ENCODE measurements at places on chromosomes 6 and 20.
A peak's percentile ranks its signal among the peaks of the same experiment; 100 is the strongest.

- H3K36me3 ChIP-seq: no peaks in the 10 kb centered on the region
- H3K27me3 ChIP-seq: no peaks in the 10 kb centered on the region
- peak overlapping the region; percentile 77 for H3K27ac ChIP-seq
- H3K4me3 ChIP-seq: peak overlapping the region; percentile 92
Observed at GRCh38 chr6:105994118-105994590, 92.0 kb upstream of the PRDM1 start.

DNA sequence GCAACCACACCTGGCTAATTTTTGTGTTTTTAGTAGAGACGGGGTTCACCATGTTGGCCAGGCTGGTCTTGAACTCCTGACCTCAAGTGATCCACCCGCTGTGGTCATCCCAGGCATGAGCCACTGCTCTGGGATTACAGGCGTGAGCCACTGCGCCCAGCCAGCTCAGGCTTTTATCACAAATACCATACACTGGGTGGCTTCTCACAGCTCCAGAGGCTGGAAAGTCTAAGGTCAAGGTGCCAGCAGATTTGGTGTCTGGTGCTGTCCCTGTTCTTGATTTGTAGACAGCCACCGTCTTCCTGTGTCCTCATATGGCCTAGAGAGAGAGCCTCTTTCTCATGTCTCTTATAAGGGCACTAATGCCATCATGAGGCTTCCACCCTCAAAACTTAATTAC lies 25.9 kb downstream of the SHLD1 start:
- H3K36me3 ChIP-seq: peaks cover 24% of the 10 kb centered on the region
- DNase-seq: no peak
- H3K4me1 ChIP-seq: no peaks in the 10 kb centered on the region
- no peak overlapping the region for H3K27ac ChIP-seq
- H3K4me3 ChIP-seq: no peak overlapping the region

DNA sequence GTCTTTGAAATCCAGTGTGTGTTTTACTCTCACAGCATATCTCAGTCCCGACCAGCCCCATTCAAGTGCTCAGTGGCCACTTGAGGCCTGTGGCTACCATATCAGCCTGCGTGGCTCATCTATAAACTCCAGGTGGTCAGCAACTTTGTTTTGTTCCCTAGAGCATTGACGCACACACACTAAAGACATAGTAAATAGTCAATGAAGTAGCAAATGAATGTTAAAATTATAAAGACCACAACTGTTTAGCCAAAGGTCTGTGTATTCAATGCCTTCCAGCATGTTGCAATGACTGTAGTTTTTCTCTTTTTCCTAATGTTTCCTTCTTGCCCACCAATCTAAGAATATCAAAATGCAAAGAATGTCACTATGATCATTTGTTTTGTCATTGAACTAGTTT lies 238.2 kb upstream of the ZNF217 start:
- no peak overlapping the region for H3K4me3 ChIP-seq
- H3K4me1 ChIP-seq: peaks cover 11% of the 10 kb centered on the region
- H3K36me3 ChIP-seq: no peaks in the 10 kb centered on the region
- no peak for DNase-seq
- H3K27ac ChIP-seq: no peak overlapping the region

GRCh38 chr6:79631693-79632172 lies 604 bp downstream of the SH3BGRL2 start:
- H3K4me1 ChIP-seq: peaks cover 3% of the 10 kb centered on the region
- H3K27me3 ChIP-seq: peaks cover 10% of the 10 kb centered on the region
- DNase-seq: no peak
- H3K4me3 ChIP-seq: peak overlapping the region; percentile 50
- H3K27ac ChIP-seq: no peak overlapping the region

DNA sequence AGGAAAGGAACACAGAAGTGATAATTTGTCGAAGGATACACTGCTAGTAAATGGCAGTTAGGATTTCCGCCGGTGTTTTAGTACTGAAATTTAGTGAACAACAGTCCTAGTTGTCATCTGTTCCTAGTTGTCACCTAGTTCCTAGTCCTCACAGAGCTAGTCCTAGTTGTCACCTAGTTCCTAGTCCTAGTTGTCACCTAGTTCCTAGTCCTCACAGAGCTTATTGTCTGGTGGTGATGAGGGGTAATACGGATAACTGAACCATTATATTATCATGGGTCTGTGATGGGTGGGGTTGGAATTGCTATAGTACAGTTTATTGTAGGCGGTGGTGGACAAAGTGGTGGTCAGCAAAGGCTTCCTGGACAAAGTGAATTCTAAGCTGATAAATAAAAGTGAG lies 1.8 kb downstream of the SNRNP48 start:
- H3K4me1 ChIP-seq: peaks cover 12% of the 10 kb centered on the region
- H3K4me3 ChIP-seq: no peak overlapping the region
- H3K27me3 ChIP-seq: no peaks in the 10 kb centered on the region
- no peak overlapping the region for H3K27ac ChIP-seq
- H3K36me3 ChIP-seq: peaks cover 27% of the 10 kb centered on the region
- no peak for DNase-seq

DNA sequence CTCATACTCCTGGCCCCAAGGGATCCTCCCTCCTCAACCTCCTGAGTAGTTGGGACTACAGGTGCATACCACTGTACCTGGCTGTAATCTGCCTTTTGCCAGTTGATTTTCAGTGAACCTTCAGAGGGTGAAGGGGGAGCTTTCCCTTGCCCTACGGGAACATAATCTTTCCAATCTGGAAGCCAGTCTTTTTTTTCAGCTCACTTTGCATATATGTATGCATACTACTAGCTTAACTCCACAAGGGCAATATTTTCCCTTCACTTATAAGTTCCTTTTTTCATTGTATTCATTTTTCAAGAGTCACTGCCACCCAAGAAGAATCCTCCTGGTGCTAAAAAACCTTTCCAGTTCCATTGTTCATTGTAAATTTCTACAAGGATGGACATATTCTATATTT lies 53.4 kb upstream of the GCM1 start:
- H3K4me1 ChIP-seq: no peaks in the 10 kb centered on the region
- H3K4me3 ChIP-seq: no peak overlapping the region
- DNase-seq: no peak
- H3K36me3 ChIP-seq: no peaks in the 10 kb centered on the region
- H3K27ac ChIP-seq: no peak overlapping the region

GRCh38 chr6:30002871-30003270 lies 58.2 kb upstream of the POLR1H start:
- no peak for DNase-seq
- H3K27ac ChIP-seq: no peak overlapping the region
- no peak overlapping the region for H3K4me3 ChIP-seq
- H3K27me3 ChIP-seq: peaks cover 17% of the 10 kb centered on the region
- no peaks in the 10 kb centered on the region for H3K36me3 ChIP-seq
- H3K4me1 ChIP-seq: peaks cover 16% of the 10 kb centered on the region

DNA sequence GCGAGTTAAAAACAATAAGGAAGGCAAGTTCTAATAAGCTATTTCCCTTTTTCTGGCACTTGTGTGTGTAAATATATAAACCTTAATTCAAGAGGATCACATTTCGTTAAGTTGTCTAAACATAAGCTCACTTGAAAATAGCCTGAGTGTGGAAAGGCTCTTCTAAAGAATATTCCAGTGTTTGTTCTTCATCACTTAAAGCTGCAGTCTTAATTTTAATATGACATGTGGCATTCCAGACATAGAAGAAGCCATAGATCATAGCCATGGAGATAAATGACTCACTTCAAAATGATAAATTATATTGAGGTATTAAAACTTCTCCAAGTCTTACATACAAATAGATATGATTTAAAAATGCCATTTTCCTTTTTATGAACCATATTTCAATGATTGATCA lies 42.1 kb downstream of the IYD start:
- H3K27me3 ChIP-seq: no peaks in the 10 kb centered on the region
- H3K4me1 ChIP-seq: no peaks in the 10 kb centered on the region
- H3K27ac ChIP-seq: no peak overlapping the region
- H3K4me3 ChIP-seq: no peak overlapping the region
- no peaks in the 10 kb centered on the region for H3K36me3 ChIP-seq
- no peak for DNase-seq

GRCh38 chr6:112475083-112475482 lies 128.0 kb downstream of the RFPL4B start:
- no peak for DNase-seq
- H3K27ac ChIP-seq: no peak overlapping the region
- H3K27me3 ChIP-seq: no peaks in the 10 kb centered on the region
- H3K4me1 ChIP-seq: no peaks in the 10 kb centered on the region

GRCh38 chr6:56327946-56328727 lies 80.8 kb upstream of the COL21A1 start:
- H3K4me3 ChIP-seq: no peak overlapping the region
- H3K27me3 ChIP-seq: no peaks in the 10 kb centered on the region
- no peaks in the 10 kb centered on the region for H3K36me3 ChIP-seq
- no peak for DNase-seq

GRCh38 chr20:329851-330232 lies 4.5 kb downstream of the SOX12 start:
- H3K4me1 ChIP-seq: peaks cover 17% of the 10 kb centered on the region
- no peak for DNase-seq
- no peak overlapping the region for H3K27ac ChIP-seq
- no peaks in the 10 kb centered on the region for H3K27me3 ChIP-seq

DNA sequence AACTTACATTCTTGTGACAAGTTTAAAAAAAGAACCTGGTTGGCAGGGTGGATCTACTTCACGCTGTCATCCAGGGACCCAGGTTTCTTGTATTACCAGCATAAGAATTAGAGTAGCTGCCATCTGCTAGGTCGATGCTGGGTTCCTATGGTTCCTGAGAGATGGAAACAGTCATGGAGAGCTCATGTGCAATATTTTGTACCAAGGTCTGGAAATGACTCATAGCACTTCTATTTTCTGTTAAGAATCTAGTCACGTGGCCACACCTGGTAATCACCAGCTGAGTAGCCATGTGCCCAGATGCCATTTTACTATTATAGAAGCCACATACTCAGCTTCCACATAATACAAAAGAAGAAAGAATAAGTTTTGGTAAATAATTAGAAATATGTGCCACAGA lies 171.3 kb downstream of the CD83 start:
- no peak overlapping the region for H3K4me3 ChIP-seq
- H3K27me3 ChIP-seq: no peaks in the 10 kb centered on the region
- H3K27ac ChIP-seq: no peak overlapping the region
- no peak for DNase-seq

DNA sequence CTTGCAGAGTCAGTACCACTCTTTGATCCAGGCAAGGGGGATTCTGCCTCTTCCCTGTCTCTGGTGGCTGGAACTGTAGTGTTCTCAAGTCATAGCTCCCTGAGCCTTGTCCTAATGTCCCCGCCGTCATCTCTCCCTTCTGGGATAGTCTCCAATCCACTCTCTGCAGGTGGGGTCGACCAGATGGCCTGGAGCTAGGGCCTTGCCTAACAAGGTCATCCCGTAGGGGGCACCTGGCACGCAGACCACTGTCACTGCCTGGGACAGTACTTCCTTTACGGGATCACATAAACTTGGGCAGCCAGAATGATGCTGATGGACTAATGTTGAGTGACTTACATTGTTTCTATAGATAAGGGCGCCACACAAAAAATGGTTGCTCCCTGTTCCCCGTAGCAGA lies 118.9 kb upstream of the SLC22A23 start:
- no peaks in the 10 kb centered on the region for H3K36me3 ChIP-seq
- H3K4me3 ChIP-seq: no peak overlapping the region

DNA sequence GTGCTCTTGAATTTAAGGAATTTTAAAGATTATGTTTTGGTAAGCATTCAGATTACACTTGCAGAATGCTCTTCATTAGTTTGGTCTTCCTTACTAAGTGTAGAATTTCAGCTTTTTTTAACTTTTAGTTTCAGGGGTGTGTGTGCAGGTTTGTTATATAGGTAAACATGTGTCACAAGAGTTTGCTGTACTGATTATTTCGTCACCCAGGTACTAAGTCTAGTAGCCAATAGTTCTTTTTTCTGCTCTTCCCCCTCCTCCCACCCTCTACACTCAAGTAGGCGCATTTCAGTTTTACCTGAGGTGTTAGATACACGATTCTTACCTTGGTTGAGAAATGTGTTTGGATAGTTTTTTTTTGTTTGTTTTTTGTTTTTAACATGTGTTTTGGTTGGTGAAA lies 68.3 kb downstream of the AFG1L start:
- H3K4me3 ChIP-seq: no peak overlapping the region
- no peaks in the 10 kb centered on the region for H3K4me1 ChIP-seq
- no peak overlapping the region for H3K27ac ChIP-seq
- H3K27me3 ChIP-seq: no peaks in the 10 kb centered on the region
- no peak for DNase-seq

GRCh38 chr6:44387346-44388134 lies at the start of gene CDC5L:
Gene CDC5L, plus strand, starts transcription at chr6:44387706. Its CDS starts 118 bp downstream, at chr6:44387824.
- H3K36me3 ChIP-seq: peaks cover 9% of the 10 kb centered on the region
- peaks cover 26% of the 10 kb centered on the region for H3K4me1 ChIP-seq
- peak within 1 kb of the TSS; percentile 83 for H3K27ac ChIP-seq
- DNase-seq: peak; percentile 88

- H3K4me1 ChIP-seq: no peaks in the 10 kb centered on the region
- no peak overlapping the region for H3K27ac ChIP-seq
- no peak for DNase-seq
- H3K4me3 ChIP-seq: no peak overlapping the region
- no peaks in the 10 kb centered on the region for H3K27me3 ChIP-seq
Observed at GRCh38 chr6:138586638-138587037, 87.3 kb upstream of the NHSL1 start.

GRCh38 chr20:16709017-16709416 lies 20.8 kb upstream of the SNRPB2 start:
- H3K4me1 ChIP-seq: peaks cover 21% of the 10 kb centered on the region
- H3K27me3 ChIP-seq: no peaks in the 10 kb centered on the region
- H3K4me3 ChIP-seq: no peak overlapping the region
- H3K27ac ChIP-seq: no peak overlapping the region
- no peak for DNase-seq
- no peaks in the 10 kb centered on the region for H3K36me3 ChIP-seq

DNA sequence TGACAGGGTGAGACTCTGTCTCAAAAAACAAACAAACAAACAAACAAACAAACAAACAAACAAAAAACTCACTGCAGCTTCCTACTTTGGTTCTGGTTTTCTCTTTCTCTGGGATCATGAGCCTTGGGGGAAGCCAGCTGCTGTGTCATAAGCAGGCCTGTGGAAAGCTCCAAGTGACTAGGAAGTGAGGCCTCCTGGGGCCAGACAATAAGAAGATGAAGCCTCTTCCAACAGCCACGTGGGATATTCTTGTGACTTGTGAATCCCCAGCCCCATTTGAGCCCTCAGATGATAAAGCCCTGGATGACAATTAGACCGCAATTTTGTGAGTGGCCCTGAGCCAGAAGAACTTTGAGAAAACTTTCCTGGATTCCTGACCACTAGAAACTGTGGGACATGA lies 11.4 kb downstream of the HLA-A start:
- DNase-seq: no peak
- H3K27ac ChIP-seq: no peak overlapping the region
- H3K4me1 ChIP-seq: no peaks in the 10 kb centered on the region
- peaks cover 7% of the 10 kb centered on the region for H3K36me3 ChIP-seq
- H3K4me3 ChIP-seq: no peak overlapping the region
- H3K27me3 ChIP-seq: no peaks in the 10 kb centered on the region

GRCh38 chr6:65700561-65700960 lies 6.5 kb downstream of the EYS start:
- H3K4me1 ChIP-seq: no peaks in the 10 kb centered on the region
- no peak overlapping the region for H3K27ac ChIP-seq
- H3K27me3 ChIP-seq: no peaks in the 10 kb centered on the region
- H3K4me3 ChIP-seq: no peak overlapping the region
